ENCODE measurements at places on chromosomes 4 and X. TPM values are rescaled to one million over a fixed set of nuclear protein-coding genes. Genes with fewer than 3 reads are reported as not detected.
A peak's percentile ranks its signal among the peaks of the same experiment; 100 is the strongest.

CFAP47 gene
- not detected for total RNA-seq

PSAPL1 gene
- not detected for total RNA-seq

GRCh38 chr4:93184053-93184452 lies 644.5 kb upstream of the ATOH1 start:
- DNase-seq, result no peak
- no peak overlapping the region for H3K27ac ChIP-seq
- no peaks in the 10 kb centered on the region for H3K27me3 ChIP-seq
- no peak overlapping the region for H3K4me3 ChIP-seq
- no peaks in the 10 kb centered on the region for H3K4me1 ChIP-seq
- no peaks in the 10 kb centered on the region for H3K36me3 ChIP-seq

DNA sequence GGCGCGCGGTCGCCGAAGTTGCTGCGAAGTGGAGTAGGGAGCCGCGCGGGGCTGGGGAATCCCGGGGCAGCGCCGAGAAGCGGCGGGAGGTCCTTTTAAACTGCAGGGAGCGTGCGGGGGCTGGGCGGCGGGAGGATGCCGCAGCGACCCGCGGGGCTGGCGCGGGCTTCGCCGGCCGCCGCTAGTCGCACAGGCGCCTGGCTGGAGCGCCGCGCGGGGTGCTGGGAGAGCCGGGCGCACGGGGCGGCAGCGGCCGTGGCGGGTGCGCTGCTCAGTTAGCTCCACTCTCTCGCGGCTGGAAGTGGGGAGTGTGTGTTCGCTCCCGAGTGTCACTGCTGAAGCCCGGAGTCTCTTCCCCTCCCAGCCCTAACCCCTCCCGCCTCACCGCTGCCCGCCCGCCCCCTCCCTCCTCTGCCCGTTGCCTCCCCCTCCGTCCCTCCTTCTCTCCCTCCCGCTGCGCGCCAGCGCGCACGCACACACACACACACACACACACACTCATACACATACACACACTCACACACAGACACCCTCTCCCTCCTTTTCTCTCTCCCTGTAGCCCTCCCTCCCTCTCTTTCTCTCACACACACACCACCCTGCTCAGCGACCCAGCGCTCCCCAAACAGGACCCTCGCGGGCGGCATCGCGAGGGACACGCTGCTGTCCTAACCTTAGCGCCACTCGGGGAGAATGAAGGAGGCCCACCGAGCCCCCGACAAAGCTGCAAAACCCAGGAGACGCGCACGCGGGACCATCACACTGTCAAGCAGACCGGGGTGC lies at the start of gene NDNF:
Gene NDNF (minus strand): TSS at position 312 of the 780 bp plus-strand sequence. CDS start 26,698 bp downstream, outside the sequence.
- H3K4me1 ChIP-seq, result peaks cover 26% of the 10 kb centered on the region
- H3K36me3 ChIP-seq, result no peaks in the 10 kb centered on the region
- no peak within 1 kb of the TSS for H3K27ac ChIP-seq
- peaks cover 46% of the 10 kb centered on the region for H3K27me3 ChIP-seq

GRCh38 chr4:119005928-119006460 lies 117.3 kb downstream of the SYNPO2 start:
- H3K4me1 ChIP-seq, result peaks cover 14% of the 10 kb centered on the region
- no peaks in the 10 kb centered on the region for H3K36me3 ChIP-seq
- no peak overlapping the region for H3K4me3 ChIP-seq
- H3K27ac ChIP-seq, result peak overlapping the region; percentile 13
- no peak for DNase-seq

DNA sequence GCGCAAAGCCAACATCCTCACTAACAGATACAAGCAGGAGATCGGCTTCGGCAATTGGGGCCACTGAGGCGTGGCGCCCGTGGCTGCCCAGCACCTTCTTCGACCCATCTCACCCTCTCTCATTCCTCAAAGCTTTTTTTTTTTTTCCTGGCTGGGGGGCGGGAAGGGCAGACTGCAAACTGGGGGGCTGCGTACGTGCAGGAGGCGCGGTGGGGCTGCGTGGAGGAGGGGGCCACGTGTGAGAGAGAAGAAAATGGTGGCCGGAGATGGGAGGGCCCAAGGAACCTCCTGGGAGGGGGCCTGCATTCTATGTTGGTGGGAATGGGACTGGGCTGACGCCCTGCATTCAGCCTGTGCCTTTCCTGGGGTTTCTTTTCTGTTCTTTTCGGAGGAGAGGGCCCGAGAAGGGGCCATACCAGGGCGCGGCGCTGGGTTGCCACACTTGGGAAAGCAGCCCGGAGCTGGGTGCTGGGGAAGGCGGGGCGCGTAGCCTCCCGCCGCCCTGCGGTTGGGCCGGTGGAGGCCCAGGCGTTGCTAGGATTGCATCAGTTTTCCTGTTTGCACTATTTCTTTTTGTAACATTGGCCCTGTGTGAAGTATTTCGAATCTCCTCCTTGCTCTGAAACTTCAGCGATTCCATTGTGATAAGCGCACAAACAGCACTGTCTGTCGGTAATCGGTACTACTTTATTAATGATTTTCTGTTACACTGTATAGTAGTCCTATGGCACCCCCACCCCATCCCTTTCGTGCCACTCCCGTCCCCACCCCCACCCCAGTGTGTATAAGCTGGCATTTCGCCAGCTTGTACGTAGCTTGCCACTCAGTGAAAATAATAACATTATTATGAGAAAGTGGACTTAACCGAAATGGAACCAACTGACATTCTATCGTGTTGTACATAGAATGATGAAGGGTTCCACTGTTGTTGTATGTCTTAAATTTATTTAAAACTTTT lies 4.5 kb downstream of the MID1IP1 start:
- peaks cover 27% of the 10 kb centered on the region for H3K4me1 ChIP-seq
- H3K27me3 ChIP-seq, result no peaks in the 10 kb centered on the region
- peak overlapping the region; percentile 96 for H3K4me3 ChIP-seq
- no peak for DNase-seq

- peaks cover 13% of the 10 kb centered on the region for H3K4me1 ChIP-seq
- H3K27me3 ChIP-seq, result peaks cover 22% of the 10 kb centered on the region
- DNase-seq, result no peak
- H3K4me3 ChIP-seq, result no peak overlapping the region
- H3K27ac ChIP-seq, result no peak overlapping the region
- no peaks in the 10 kb centered on the region for H3K36me3 ChIP-seq
Measured at GRCh38 chr4:114603497-114603896, 4.9 kb downstream of the UGT8 start.

DNA sequence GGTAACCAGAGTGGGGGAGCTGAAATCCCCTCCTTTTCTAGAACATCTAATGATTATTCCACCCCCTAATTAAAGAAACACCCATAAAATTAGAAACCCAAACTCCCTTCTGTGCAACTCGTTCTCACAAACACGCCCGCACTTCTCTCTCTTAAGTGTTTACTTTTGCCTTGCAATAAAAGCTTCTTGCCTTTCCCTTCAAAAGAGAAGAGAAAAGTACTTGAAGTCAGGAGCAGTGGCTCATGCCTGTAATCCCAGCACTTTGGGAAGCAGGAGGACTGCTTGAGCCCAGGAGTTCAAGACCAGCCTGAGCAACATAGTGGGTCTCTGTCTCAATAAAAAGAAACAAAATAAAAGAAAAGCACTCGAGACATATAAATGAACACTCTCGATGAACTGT lies 3.6 kb upstream of the GPR173 start:
- H3K27ac ChIP-seq, result no peak overlapping the region
- no peak overlapping the region for H3K4me3 ChIP-seq
- no peaks in the 10 kb centered on the region for H3K27me3 ChIP-seq
- no peak for DNase-seq
- H3K36me3 ChIP-seq, result no peaks in the 10 kb centered on the region

Data from chondrocyte (in vitro differentiated cells).